ENCODE measurements at places on chromosomes 6 and 20.

DNA sequence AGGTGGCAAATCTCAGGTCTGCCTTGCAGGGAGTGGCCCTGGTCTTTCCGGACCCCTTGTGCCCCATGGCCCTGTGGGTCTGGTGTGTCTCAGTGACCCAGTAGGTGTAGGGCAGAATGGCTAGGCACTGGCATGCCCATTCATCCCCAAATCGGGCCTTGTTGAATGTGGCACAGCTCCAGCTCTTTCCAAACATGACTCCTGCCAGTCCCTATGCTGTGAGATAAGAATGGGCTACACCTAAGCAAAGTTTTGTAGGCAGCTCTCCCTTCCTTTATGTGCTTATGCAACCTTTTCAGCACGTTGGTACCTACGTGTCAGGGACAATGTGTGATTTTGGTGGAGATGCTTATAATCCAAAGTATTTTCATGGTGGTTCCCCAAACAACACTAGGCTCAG lies 33.9 kb downstream of the FOXO3 start:
- DNase-seq: no peak

DNA sequence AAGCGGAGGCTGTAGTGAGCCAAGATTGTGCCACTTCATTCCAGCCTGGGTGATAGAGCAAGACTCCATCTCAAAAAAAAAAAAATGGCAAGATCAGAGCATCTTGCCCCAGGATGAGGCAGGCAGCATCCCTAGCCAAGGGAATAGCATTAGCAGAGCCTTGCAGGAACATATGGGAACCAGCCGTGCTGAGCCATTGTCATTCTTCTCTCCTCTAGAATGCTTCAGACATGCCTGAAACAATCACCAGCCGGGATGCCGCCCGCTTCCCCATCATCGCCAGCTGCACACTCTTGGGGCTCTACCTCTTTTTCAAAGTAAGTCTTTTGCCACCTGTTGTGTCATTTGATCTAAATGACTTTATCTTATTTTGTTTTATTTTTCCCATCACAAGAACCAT lies 13.0 kb downstream of the HM13 start:
- no peak for DNase-seq

- no peak for DNase-seq
Observed at GRCh38 chr6:167137881-167138280, 15.0 kb downstream of the CCR6 start.

- no peak for DNase-seq
Observed at GRCh38 chr6:105493736-105494135, 90.9 kb upstream of the PREP start.

GRCh38 chr6:52253494-52253893 lies 9.2 kb upstream of the IL17F start:
- no peak for DNase-seq

- no peak for DNase-seq
Observed at GRCh38 chr6:397604-398003, 6.1 kb downstream of the IRF4 start.

- DNase-seq: no peak
Observed at GRCh38 chr20:20755674-20756319, 43.4 kb upstream of the RALGAPA2 start.

DNA sequence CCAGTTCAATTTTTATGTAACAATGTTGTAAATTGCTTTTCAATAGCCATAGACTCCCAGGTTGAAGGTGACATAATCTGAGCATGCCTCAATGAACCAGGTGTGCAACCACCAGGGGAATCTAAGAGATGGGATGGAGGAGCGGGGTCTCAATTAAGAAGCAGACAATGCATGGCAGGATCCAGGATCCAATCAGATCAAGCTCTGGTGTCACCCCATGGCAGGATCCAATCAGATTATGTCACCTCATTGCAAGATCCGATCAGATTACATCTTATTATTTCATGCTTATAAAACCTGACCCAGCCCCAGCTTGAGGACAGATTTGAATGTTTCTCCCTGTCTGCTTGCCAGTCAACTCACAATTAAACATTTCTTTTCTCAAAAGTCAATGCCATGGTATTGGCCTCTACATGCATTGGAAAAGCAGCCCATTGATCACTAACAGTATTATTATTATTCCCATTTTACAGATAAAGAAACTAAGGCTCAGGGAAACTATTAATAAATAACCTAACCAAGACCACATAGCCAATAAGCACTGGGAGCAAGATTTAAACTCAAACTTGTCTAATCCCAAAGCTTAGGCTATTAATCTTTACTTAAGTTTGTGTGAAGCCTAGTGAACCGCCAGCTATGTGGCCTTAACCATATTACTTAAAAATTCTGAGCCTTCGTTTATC lies 14.3 kb upstream of the SIRT5 start:
- no peak for DNase-seq
